SK-N-DZ (cell line): ENCODE measurements at places on chromosomes 3 and 15.
A peak's percentile ranks its signal among the peaks of the same experiment; 100 is the strongest.

- no peak for DNase-seq
Measured at GRCh38 chr3:17339132-17339575, 403.3 kb downstream of the TBC1D5 start.

DNA sequence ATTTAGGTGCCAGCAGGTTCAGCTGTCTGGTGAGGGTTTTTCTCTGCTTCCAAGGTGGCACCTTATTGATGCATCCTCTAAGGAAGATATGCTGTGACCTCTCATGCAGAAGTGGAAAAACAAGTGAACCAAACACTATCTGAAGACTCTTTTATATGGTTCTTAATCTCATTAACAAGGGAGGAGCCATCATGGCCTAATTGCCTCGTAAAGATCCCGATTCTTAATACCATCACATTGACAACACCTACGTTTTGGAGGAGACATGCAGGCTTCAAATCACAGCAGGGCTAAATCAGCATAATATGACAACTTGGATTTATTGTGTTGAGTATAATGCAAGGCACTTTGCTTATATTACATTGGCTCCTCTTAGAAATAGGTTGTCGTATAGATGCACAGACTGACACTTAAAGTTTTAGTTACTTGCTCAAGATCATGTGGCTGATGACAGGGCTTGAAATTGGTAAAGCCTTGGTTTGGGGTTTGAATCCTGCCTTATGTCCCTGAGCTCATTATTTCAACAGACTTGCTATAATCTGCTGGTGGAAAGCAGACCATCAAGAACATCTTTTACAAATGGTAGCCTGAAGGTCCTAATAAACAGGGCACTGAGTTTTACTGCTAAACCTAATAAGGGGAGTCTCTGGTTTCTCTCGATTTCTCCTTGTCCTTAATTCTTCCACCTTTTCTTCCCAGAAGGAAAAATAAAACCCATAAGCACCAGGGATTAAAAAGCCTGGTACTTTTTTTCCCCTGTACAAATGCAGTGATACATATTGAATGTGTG lies 88.2 kb downstream of the PTPRG start:
- no peak for DNase-seq

DNA sequence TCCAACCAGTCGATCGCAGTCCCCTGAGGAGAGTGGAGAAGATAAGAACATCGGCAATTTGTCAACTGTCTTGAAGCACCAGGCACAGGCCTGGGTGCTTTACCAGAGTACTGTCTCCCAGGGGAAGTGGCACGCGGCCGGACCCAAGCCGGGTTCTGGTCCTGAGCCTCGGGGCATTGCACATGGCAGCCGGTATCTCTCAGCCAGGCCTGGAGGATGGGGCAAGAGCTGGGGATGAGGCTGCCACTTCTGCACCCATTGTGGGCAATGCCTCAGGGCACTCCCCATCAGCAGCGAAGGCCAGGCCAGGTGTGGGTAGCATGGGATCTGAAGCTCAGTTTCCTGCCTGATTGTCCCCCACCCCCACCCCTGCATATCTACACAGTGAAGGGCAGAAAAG lies 77.5 kb downstream of the ADCY5 start:
- DNase-seq: no peak

DNA sequence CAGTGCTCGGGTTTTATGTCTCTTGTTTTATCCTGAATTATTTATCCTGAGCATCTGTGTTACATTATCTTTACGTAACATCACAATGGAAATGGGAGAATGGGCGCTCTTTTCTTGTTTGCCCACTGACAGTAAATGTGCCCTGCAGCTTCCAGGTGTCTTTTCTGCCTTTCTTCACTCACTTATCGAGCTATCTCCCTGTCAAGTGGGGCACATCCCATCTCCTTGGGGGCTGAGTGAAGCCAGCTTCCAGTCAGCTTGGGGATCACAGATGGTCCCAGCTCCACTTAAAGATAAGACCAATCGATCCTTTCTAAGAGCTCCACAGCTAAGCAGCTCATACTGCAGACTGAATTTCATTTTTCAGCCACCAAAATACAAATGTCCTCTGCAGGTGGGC lies 125.8 kb downstream of the KBTBD8 start:
- DNase-seq: peak; percentile 95

DNA sequence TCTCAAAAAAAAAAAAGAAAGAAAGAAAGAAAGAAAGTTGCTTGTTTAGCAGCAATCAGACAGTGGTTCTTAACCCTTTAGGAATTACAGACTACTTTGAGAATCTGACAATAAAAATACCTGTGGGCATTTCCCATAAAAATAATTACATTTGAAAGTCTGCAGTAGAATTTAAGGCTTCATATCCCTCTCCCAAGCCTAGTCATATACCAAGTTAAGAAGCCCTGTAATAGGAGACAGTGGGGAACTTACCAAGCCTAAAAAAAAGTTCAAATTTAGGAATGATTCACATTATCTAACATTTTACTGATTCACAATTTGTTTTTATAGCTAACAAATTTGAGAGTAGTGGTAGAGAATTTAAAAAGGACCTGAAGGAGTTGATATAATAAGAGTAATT lies 47.5 kb downstream of the LRRFIP2 start:
- no peak for DNase-seq

GRCh38 chr3:45972534-45973402 lies 22.9 kb downstream of the FYCO1 start:
- DNase-seq: no peak

DNA sequence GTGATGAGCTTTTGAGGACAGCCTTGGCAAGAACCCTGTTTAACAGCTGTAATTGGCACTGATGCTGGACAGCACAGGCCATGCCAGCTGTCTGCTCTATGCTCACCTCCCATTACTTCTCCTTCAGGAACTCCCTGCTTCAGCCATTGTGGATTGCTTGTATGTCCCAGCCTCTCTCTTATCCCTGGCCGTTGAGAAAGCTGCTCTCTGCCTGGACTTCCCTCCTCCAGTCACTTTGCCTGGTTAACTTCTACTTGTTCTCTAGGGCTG lies 444.5 kb downstream of the EPHB1 start:
- no peak for DNase-seq

GRCh38 chr3:142046320-142047020 lies 102.9 kb downstream of the TFDP2 start:
- no peak for DNase-seq
